ENCODE measurements at places on chromosomes 3 and 15. TPM values are rescaled to one million over a fixed set of nuclear protein-coding genes. Genes with fewer than 3 reads are reported as not detected.

Gene ZNF654
- total RNA-seq = 7.0 TPM

Gene SLC35A5
- 21.4 TPM for total RNA-seq

Gene NUP210
- total RNA-seq = 74.9 TPM

Gene STRIT1
- total RNA-seq = not detected

Gene TBC1D2B
- 16.6 TPM for total RNA-seq

Gene GPR176
- 1.7 TPM for total RNA-seq

Gene GYG1
- 28.9 TPM for total RNA-seq

Gene CPNE9
- total RNA-seq = 0.98 TPM

Gene COL6A5
- not detected for total RNA-seq

Gene SYNPR
- not detected for total RNA-seq

Gene ZNF445
- 19.9 TPM for total RNA-seq

Gene ZWILCH
- 25.8 TPM for total RNA-seq

Gene EPHB1
- 0.86 TPM for total RNA-seq

Gene CXCR6
- not detected for total RNA-seq

Measured in HCT116 (cell line).